ENCODE measurements at places on chromosomes 5 and 9.

GRCh38 chr5:95821110-95822021, 1.2 kb downstream of the GLRX start:
- no peak for DNase-seq

DNA sequence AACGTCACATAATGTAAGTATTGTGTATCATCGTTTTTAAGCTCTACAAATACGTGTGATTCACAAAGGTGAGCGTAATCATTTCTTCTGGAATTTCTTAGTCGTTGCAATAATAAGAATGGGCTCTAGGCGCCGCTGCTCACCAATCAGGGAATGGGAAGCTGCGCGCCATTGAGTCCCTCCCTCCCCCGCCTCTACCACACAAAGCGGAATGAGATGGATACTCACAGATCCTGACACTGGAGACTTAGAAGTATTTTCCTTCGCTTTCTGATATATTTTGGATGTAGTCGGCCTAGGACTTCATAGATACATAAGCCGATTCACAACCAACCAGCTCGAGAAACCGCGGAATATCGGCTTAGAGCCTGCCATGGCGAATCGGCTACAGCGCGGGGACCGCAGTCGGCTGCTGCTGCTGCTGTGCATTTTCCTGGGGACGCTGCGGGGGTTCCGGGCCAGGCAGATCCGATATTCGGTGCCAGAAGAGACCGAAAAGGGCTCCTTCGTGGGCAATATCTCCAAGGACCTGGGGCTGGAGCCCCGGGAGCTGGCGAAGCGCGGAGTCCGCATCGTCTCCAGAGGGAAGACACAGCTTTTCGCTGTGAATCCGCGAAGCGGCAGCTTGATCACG, at the start of gene PCDHGA11:
Gene PCDHGA11, plus strand, starts transcription at position 197 of the 634 bp plus-strand sequence. Its CDS starts 177 bp downstream, at position 374.
- no peak for DNase-seq

DNA sequence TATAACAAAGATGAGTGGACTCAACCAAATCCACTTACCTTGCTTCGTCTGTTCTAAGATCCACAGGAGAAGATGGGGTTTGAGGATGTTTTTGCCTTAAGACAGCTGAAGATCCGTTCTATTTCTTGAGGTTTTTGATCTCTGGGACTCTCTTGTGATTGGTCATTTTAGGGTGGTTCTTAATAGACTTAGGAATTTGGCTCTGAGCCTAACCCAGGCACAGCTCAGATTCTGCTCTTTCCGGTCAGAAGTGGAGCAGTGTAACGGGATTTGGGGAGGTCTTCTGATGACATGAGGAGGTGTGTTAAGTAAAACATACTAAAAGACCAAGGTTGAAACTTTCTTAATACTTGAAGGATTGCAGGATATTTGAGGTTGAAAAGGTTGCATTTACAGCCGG, 166.9 kb downstream of the DMRT2 start:
- no peak for DNase-seq

DNA sequence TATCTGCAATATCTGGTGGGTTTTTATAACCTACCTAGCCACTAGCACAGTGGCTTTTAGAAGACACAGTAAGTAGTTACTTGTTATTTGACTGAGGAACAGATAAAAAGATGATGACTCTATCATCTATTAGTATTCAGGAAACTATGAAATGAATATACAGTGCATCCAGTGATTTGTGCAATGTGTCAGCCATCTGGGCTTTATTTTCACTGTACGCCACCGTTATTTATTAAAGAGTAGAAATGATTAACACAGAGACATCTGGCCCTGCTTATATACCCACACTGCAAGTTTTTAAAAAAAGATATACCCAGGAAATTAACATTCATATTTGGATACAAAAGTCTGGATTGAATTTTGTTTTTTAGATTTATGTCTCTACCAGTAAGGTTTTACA, 408.4 kb downstream of the PDE4D start:
- DNase-seq = no peak

DNA sequence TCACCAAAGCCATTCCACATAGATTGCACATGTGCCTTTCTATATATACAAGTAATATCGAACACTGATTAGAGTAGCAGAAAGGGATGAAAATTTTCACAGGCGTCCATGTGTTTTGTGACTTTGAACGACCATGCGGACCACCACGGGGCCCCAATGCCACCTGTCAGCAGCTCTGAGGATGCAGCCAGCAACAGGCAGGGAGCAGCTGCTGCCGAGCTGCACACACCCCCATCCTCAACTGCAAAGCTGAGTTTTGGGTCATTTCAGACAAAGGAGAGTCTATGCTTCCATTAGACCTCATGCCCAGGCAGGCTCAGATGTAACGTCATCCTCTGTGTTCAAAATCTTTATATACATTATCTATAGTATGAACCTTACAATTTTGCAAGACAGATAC, 503.8 kb downstream of the IRX1 start:
- no peak for DNase-seq

DNA sequence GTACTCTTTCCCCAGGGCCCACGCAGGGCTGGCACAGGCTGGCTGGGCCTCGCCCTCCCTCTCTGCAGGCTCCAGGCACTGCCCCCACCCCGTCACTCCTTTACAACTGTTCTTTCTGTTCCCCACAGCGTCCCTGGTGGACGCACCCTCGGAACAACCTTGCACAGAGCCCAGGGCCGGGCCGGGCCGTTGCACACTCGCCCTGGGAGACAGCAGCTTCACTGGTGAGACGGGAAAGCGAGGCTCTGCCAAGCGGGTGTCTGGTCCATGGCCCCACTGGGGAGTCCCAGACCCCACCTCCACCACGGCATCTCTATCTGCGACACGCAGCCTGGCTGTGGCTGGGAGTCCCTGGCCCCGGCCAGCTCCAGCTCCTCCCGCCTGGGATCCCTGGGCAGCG, 18.4 kb upstream of the QSOX2 start:
- no peak for DNase-seq

- DNase-seq = no peak
Measured at GRCh38 chr5:134250949-134251348, 25.1 kb upstream of the PPP2CA start.

DNA sequence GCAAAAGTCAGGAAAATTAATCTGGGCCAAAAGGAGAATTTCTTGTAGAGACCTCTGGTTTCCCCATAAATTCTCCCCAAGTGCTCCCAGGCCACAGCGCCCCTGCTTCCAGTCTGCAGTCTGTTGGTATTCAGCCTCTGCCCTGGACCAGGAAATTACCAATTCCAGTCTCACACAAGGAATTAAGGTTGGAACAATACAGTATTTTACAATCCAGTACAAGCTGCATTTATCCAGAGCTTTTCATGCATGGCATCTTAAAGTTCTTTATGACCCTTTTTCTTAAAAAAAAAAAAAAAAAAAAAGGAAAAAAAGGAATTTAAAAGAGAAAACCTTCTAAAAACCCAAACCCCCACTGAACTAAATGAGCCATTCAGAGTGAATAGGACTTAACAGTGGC, 139.6 kb upstream of the RANBP3L start:
- no peak for DNase-seq

DNA sequence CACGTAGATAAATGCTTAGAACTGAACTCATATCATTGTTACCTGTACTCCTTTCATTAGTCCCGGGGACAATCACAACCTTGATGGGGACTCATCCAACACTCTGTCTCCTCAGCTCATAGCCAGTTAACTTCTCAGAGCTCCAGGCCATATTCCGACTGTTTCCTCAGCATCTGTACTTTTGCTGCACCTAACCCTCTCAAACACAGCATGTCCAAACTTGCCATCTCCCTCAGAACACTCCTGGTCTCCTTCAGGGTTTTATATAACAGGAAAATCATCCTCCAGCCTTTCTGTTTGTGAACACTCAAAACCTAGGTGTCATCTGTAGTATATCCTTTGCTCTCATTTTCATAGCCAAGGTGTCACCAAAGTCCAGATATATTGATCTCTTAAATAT, 150.5 kb downstream of the CDH6 start:
- no peak for DNase-seq

GRCh38 chr5:107329850-107330249, 340.9 kb downstream of the EFNA5 start:
- no peak for DNase-seq

DNA sequence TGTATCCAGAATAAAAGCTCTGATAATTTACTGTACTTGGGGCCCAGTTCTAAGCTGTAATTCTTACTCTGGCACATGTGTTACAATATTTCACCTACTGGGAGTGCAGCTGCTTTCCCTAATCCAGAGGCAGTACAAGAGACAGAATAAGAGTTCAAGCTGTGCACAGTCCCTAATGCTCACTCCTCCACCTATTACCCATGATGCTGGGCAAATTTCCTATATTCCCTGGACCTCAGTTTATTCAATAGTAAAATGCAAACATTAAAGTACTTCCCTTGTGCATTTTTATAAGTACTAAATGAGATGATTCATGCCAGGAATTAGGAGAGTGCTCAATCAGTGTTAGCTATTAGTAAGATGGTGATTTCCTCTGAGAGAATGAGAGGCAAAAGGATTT, 28.0 kb upstream of the TAF11L2 start:
- no peak for DNase-seq

GRCh38 chr5:142128675-142129208, 20.2 kb downstream of the NDFIP1 start:
- DNase-seq = no peak

- no peak for DNase-seq
Measured at GRCh38 chr9:129586685-129587084, 34.2 kb downstream of the C9orf50 start.

DNA sequence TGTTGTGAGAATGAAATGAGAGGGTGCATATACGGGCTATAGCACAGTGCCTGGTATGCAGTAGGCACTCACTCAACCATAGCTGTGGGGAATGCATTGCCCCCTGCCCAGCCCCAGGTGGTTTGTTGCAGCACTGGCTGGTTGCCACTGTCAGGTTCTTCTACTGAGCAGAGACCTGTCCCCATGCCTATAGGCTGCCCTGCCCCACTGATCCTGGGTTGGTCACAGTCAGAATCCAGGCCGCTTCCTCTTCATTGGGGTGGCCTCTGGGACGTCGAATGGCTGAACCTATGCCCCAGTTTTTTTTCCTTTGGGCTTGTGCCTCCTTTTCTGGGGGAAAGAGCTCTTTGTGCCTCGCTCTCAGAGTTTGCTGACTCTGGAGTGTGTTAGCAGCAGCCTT, 74.6 kb downstream of the RGS3 start:
- no peak for DNase-seq

GRCh38 chr5:89106480-89106879, 223.5 kb upstream of the MEF2C start:
- no peak for DNase-seq

All from left ventricle myocardium superior (tissue), 1 donor.